ENCODE measurements at places on chromosomes 2 and 18. TPM values are rescaled to one million over a fixed set of nuclear protein-coding genes. Genes with fewer than 3 reads are reported as not detected.

The CD226 gene
- total RNA-seq = 0.24 TPM

DNA sequence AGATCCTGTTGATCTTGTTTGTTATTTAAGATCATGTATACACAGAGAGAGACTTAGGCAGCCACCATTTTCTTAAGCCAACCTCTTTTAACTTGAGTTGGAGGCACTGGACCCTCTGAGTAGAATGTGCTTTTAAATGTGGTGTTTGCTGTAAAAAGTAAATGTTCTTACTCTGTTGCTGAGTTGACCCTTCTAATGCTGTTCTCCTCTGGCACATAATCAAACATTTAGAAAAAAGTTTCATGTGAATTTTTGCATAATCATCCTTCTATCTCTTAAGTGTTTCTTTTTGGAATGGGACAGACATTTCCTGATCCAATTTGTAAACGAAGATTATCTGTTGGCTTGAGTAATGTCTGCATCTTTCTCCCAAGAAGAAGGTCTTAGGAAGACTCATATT is 255.1 kb upstream of the ETAA1 start:
- no peaks in the 10 kb centered on the region for H3K27me3 ChIP-seq
- H3K4me3 ChIP-seq = no peak overlapping the region
- DNase-seq = no peak
- H3K36me3 ChIP-seq = no peaks in the 10 kb centered on the region
- no peaks in the 10 kb centered on the region for H3K4me1 ChIP-seq

DNA sequence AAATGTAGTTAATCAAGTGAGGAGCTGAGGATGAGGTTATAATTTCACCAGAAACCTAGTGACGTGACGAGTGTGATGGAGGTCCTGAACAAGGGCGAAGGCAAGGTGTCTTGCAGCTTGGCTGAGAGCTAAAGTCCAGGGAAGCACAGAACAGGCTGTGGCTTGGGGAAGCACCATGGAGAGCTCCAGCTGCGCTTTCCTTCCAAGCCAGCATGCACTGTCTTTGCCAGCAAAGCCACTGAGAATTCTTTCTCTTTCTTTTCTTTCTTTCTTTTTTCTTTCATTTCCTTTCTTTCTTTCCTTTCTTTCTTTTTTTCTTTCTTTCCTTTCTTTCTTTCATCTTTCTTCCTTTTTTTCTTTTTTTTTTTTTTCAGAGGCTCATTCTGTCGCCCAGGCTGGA is 239.3 kb downstream of the FBXO15 start:
- no peaks in the 10 kb centered on the region for H3K27me3 ChIP-seq
- H3K36me3 ChIP-seq = no peaks in the 10 kb centered on the region
- no peak overlapping the region for H3K4me3 ChIP-seq
- no peaks in the 10 kb centered on the region for H3K4me1 ChIP-seq
- H3K27ac ChIP-seq = no peak overlapping the region

DNA sequence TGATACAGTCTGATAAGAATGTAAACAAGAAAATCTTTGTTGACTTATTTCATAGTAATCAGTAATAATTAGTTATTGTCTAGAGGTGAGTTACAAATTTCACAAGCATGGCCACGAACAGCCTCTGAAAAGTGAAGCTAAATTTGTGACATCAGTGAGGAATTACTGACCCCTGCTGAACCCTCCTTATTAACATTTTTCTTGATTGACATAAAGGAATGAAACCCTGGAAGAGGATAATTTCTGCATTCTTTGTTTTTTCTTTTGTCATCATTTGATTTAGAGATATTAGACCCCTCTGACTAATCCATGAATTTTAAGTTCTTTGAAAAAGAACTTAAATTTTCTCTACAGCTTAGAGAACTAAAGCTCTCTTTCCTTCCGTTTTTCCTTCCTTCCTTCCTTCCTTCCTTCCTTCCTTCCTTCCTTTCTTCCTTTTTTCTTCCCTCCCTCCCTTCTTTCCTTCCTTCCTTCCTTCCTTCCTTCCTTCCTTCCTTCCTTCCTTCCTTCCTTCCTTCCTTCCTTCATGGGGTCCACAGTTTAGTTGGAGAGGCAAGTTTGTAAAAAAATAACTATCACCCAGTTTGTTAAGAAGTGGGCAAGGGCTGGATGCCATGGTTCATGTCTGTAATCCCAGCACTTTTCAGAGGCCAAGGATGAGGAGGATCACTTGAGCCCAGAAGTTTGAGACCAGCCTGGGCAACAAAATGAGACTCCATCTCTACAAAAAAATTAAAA is 387.0 kb downstream of the MTX2 start:
- no peak overlapping the region for H3K4me3 ChIP-seq
- no peaks in the 10 kb centered on the region for H3K36me3 ChIP-seq
- no peak overlapping the region for H3K27ac ChIP-seq
- H3K4me1 ChIP-seq = no peaks in the 10 kb centered on the region

GRCh38 chr2:236852100-236852976 is 233.4 kb upstream of the COPS8 start:
- peaks cover 8% of the 10 kb centered on the region for H3K4me1 ChIP-seq
- H3K36me3 ChIP-seq = no peaks in the 10 kb centered on the region
- no peak overlapping the region for H3K4me3 ChIP-seq
- DNase-seq = no peak

- no peaks in the 10 kb centered on the region for H3K4me1 ChIP-seq
- no peaks in the 10 kb centered on the region for H3K36me3 ChIP-seq
These were observed 7.1 kb downstream of the CIB4 start for GRCh38 chr2:26633993-26634595.

GRCh38 chr2:240353086-240353798 is 82.2 kb upstream of the GPC1 start:
- no peak overlapping the region for H3K27ac ChIP-seq
- H3K4me1 ChIP-seq = peaks cover 9% of the 10 kb centered on the region
- no peak for DNase-seq
- H3K4me3 ChIP-seq = no peak overlapping the region
- no peaks in the 10 kb centered on the region for H3K36me3 ChIP-seq

- no peak overlapping the region for H3K4me3 ChIP-seq
- no peaks in the 10 kb centered on the region for H3K27me3 ChIP-seq
- no peak overlapping the region for H3K27ac ChIP-seq
- H3K36me3 ChIP-seq = no peaks in the 10 kb centered on the region
- no peak for DNase-seq
These were observed 64.1 kb downstream of the FBXO15 start for GRCh38 chr18:74083557-74083952.

The HOXD12 gene
- not detected for total RNA-seq

- peak; percentile 47 for DNase-seq
- H3K36me3 ChIP-seq = no peaks in the 10 kb centered on the region
These were observed 76.8 kb downstream of the ACKR3 start for GRCh38 chr2:236646441-236646840.

All from suprapubic skin (tissue), 4 donors.